ENCODE measurements at places on chromosomes 12 and 14.
A peak's percentile ranks its signal among the peaks of the same experiment; 100 is the strongest.

GRCh38 chr14:72701605-72702004 lies 192.3 kb downstream of the DPF3 start:
- no peak for DNase-seq

- DNase-seq: no peak
These were observed 131.8 kb upstream of the CPSF6 start for GRCh38 chr12:69107541-69107940.

DNA sequence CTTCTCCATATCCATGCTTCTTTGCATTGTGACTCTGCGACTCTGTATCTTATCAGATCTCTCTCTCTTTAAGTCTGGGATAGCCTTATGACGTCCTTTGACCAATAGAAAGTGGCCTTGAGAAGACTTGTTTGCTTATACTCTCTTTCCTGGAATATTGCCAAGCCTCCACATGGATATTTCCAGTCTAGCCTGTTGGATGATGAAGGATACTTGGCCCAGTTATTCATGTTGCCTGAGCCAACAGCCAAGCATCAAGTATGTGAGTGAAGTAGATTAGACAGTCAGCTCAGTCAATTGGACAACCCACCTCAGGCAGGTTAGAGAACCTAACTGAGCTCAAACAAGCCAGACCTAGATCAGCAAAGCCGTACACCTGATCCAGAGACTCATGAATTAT lies 864.2 kb upstream of the MGAT4C start:
- DNase-seq: peak; percentile 91

GRCh38 chr12:20369305-20370013 lies 1.1 kb downstream of the PDE3A start:
- peak; percentile 89 for DNase-seq

- no peak for DNase-seq
These were observed 724.0 kb upstream of the TMEM132C start for GRCh38 chr12:127542931-127543330.

DNA sequence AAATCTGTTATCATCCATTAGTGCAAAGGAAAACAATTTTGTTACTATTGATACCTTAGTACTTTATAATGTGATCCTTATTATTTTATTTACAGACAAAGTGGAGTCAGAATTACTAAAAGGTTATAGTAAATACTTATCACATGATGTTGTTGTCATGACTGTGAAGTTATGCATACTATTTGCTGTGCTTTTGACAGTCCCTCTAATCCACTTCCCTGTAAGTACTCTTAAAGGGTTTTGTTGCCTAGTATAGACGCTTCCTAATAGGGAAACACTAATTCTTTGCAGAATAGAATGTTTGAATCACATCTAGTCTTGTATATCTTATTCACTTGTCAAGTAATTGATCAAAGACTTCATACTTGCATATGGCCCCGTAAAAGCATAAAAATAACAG lies 69.4 kb downstream of the SLC38A6 start:
- DNase-seq: no peak

GRCh38 chr14:100523131-100523842 lies 63.9 kb downstream of the BEGAIN start:
- DNase-seq: no peak

- DNase-seq: peak; percentile 23
These were observed 377.9 kb downstream of the CCDC91 start for GRCh38 chr12:28568118-28568517.

DNA sequence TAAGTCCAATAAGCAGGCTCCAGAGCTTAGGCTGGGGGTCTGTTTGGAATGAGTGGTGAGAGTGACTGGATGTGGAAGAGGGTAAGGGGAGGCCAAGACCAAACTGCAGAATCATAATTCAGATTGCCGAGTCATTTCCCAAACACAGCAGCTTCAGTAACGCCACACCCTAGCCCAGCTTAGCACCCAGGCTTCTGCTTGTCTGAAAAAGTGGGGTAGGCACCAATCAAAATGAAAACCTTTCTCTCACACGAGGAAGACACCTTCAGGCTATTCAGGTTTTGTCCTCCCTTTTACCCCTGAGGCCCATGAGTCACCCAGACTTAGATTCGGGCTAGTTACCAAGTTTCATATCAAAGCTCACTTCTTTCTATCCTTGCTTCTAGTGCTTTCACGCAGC lies 306.1 kb downstream of the DAD1 start:
- no peak for DNase-seq

DNA sequence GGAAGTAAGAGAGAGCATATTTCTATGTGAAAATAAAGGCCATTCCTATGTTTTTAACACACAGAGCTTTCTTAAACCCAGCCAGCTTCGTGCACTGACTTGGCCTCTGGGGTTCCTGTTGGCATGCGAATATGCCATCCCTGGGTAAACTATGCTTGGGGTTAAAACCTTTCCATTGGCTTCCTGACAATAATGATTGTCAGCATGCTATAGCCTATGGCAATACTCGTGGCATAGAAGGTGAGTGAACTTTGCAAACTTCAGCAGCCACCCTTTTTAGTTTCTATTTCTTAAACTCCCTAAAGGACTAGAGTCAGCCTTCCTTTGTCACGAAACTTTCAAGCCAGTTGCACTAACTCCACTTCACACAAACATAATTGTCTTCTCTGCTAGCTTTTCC lies 148.4 kb upstream of the RGS6 start:
- DNase-seq: no peak

DNA sequence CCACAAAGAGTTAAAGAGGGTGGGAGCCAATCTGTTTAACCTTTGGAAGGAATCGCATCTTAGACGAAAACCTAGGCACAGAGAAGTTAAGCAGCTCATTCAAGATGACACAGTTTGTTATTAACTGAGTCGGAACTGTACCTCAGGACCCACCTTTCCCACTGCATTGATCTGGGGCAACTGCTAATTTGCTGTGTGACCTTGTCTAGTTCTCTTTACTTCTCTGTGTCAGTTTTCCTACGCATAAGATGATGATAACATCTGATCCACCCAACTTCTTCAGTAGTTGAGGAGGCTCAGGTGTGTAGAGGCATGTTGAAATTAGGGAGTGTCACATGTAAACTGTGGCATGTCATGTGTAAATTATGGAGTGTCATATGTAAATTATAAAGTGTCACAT lies 186.2 kb downstream of the ZFP36L1 start:
- DNase-seq: no peak

GRCh38 chr12:10366875-10367274 lies 23.0 kb downstream of the KLRK1 start:
- DNase-seq: peak; percentile 90

- no peak for DNase-seq
These were observed 49.3 kb upstream of the AMN start for GRCh38 chr14:102873131-102873530.

GRCh38 chr12:87678453-87678852 lies 350.7 kb downstream of the C12orf50 start:
- DNase-seq: peak; percentile 26

DNA sequence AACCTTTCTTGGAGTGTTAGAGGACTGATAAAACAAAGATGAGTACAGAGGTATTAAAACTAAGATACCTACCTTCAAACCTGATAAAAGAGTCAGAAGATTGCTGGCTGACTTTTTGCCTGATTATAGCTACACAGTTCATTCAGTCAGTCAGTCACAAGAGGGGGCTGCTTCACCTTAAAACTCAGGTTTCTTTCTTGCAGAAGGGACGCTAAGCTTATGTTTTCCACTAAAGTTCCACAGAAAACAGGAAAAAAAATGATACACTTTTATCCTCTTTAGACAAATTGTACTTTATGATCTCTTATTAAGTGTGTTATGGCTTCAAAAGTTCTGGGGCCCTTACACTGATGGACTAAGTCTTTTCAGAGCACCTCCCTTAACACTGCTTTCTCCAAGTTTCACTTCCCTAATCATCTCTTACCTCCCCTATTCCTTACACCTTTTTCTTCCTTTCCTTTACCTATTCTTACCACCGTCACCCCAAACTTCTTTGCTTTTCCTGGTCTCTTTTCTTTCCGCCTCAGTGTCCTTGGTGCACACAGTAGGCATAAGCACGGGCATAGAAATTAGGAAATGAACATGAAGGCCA lies 448.7 kb upstream of the OR4E1 start:
- no peak for DNase-seq

GRCh38 chr12:55818140-55818728 lies 393 bp downstream of the ORMDL2 start:
- no peak for DNase-seq

DNA sequence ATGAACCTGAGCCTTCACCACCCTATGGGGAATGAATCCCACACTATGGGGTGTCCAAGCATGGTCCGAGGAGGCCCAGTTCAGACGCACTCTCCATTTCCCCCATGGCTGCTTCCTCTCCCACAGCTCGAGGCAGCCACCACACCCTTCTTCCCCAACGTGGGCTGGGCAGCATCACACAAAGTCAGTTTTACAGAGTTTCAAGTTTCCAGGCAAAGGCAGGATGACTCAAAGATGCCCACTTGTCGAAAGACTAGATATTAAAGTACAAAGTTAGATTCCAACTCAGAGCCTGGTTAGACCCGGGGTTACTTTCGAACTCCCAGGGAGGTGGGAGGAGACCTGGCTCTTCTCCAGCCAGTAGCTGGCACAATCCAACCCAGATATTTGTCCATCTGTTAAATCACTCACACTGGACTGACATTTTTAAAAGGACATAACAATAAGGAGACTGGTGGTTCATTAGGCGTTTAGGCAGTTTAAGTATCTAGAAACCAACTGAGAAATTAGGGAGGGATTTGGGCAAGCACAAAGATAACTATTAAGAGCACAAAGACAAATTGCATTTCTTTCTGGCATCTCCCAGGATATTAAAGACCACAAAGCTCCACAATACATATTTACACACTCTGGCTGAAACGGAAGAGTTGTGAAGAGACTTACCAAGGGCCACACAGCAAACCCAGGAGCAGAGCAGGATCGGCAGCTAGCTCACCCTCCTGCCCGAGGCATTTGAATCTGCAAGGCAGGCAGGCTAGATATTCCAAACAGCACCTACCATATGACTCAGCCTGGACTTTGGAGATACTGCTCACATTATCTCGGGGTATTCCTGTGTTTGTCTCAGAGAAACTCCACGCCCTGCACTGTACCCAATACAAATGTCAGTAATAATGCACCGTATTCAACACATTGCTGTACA lies 34.8 kb downstream of the TMCC3 start:
- no peak for DNase-seq

Measured in DMS53 (cell line).